ENCODE measurements at places on chromosomes 5 and 9.

DNA sequence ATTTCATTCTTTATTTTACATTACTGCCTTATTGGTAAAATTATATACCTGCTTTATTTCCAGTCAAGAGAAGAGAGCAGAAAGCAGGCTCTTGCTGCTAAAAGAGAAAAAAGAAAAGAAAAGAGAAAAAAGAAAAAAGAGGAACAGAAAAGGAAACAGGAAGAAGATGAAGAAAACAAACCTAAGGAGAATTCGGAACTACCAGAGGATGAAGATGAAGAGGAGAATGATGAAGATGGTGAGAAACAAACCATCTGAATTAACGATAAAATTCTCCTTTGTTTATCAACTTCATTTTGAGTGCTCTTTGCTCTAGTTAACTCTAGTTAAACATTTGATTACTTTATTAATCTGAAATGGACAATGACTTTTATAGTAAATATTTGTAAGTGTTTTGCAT lies 23.5 kb upstream of the EIF4EBP3 start:
- DNase-seq = no peak

DNA sequence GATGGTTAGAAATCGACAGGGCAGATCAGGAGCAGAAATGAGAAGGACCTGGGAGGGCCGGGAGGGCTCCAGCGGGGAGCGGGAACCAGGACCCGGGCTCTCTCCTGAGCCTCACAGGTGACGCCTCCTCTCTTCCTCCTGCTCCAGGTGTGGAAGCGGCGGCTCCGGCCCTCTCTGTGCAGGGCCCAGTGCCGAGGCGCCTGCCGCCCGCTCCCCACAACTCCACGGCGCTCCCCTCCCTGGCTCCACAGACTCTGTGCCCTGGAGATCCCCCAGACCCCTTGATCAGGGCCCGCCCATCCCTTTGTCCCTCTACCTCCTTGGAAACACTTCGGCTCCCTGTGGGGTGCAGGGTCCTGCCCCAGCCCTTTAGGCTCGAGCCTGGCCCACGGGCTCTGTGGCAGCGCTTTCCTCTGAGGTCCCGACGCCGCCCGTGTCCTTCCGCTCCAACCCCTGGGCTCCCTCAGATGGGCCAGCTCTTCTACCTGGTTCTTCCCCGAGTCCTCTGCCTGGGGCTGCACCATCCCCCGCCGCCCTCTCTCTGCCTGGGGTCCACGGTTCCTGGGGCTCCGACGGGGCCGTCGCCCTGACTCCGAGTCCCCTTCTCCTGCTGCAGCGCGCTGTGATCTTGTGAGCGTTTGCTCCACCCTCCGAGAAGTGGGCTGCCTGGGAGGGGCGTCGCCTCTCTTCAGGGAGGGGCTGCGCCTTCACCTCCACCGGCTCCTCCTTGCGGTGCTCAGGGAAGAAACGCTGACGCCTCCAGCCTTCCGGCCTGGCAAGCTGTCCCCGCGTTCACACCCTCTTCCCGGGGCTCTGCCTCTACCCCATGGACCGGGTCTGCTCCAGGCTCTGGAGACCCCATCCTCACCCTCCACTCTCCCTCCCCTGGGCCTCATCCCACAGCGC lies 22.4 kb upstream of the SLC6A3 start:
- no peak for DNase-seq

DNA sequence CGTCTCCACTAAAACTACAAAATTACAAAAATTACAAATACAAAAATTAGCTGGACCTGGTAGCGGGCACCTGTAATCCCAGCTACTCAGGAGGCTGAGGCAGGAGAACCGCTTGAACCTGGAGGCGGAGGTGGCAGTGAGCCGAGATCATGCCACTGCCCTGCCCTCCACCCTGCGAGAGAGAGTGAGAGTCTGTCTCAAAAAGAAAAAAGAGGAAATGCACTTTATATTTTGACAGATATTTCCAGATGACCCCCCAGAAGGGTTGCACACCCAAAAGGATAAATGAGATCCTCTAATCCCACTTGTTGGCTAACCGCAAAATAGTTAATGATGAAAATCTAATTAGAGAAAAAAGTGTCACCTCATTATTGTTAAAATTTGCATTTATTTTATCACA lies 2.2 kb downstream of the HSDL2 start:
- DNase-seq = no peak

DNA sequence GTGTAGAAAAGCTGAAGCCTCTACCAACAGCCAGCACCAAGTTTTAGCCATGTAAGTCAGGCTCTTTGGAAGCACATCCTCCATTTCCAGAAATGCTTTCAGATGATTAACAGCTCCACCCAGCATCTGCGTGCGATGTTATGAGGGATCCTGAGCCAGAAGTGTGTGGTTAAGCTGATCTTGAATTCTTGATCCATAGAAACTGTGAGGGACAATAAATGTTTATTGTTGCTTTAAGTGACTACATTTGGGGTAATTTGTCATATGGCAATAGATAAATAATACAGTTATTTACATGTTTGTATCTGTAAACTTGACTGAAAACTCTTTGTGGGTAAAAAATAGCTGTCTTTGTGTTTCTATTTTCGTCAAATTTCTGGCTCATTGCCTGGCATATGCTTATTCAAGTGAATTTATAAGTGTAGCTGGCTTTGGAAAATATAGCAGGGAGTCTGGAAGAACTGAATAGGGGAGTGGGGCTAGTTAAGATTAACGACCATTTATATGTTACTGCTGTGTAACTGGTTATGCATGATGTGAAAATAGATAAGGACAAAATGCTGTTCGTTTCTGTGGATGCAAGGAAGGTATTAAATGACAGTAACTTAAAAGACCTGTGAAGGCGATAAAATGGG lies 234.1 kb downstream of the LRRC70 start:
- DNase-seq = no peak

DNA sequence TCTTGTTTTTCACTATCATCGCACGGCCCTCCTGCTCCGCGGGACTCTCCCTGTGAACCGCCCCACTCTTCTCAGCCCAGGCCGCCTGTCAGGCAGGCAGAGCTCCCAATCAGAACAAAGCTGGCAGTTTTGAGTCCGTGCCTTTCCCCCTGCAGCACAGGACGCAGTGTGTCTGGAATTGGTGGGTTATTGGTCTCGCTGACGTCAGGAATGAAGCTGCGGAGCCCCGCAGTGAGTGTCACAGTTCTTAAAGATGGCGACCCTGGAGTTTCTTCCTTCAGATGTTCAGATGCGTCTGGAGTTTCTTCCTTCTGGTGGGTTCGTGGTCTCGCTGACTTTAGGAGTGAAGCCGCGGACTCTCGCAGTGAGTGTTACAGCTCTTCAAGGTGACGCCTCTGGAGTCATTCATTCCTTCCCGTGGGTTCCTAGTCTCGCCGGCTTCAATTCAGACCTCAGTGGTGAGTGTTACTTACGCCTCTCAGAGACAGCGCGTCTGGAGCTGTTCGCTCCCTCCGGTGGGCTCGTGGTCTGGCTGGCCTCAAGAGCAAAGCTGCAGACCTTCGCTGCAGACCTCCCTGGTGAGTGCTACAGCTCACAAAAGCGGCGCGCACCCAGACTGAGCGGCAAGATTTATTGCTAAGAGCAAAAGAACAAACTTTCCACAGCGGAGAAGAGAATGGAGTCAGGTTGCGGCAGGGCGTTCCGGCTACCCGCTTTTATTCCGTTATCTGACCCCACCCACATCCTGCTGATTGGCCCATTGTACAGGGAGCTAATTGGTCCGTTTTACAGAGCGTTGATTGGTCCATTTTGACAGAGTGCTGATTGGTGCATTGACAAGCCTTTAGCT lies 7.4 kb downstream of the ZDHHC11B start:
- no peak for DNase-seq

DNA sequence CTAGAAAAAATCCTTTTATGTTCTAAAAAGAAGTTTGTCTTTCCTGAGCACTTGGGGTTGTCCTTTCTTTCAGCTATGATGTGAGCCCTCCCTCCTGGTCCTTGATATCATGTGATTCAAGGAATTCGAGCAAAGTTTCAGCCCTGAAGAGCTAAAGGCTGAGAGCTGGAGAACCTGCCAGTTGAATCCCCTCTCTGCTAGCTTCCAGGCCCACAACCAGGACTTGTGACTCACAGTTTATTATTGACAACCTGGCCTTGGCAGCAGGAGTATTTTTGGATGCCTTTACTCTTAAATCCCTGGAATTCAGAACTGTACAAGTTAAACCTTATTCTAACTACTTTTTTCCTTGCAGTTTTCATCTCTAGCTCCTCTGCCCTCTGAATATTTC lies 182.8 kb downstream of the SPOCK1 start:
- no peak for DNase-seq

GRCh38 chr5:35870605-35871004 lies 13.9 kb downstream of the IL7R start:
- no peak for DNase-seq

DNA sequence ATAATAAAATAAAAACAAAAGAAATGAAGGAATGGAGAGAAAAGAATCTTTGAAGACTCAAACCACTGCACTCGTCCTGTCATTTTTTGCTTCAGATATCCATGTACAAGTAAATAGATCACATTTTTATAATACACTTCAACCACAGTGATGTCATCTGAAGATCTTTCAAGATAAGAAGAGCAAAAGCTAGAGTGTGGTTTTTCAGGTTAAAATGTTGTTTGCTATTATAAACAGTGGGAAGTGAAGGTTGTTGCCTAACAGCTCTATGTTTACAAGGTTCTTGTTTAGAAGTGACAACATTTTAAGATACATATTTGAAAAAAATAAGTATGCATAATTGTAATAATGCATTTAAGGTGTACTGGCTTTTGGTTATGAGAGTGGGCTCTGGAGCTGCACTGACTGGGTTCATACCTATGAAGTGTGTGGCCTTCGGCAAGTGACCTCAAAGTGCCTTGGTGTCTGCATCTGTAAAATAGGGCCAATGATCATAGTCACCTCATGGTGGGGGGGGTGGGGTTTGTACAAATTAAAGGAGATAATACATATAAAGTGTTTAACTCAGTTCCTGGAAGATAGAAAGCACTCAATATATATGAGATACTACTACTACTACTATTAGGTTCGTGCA lies 45.5 kb upstream of the IL7R start:
- DNase-seq = no peak

DNA sequence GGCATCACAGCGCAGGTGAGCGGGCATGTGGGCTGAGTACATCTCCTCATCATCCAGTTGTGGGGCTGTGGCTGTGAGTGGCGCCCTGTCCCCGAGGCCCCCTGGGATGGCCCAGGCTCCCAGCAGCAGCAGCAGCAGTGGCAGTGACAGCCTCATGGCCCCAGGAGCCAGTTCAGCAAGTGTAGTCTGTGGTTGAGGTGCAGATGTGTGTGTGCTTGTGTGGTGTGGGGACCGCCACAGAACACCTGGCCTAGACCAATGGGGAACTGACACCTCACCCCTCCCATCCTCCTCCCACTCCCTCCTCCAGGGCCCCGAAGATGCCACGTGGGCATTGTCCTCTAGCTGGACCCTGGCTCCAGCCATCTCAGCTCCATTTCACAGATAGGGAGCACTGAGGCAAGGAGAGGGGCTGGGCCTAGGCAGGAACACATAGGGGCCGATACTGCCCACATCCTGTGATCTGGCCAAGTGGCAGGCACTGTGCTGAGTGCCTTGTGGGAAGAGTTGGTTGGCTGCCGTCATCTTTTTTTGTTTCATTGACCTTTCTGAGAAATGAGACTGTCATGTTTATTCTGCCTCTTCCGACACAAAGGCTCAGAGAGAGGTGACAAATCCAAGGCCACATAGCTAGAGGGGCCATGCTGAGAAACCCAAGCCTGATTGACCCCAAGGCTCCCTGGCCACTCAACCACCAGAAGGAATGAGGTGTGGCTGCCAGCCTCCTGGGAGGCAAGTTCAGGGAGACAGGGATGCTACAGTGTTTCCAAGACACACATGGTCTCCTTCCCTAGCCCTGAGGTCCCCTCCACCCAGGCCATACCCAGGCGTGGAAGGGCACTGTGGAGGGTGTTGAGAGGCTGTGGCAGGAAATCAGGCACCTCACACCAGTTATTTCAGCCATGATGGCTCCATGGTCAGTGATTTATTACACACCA lies at the start of gene MZB1:
MZB1 (minus strand) TSS at position 213 of the 938 bp plus-strand sequence; CDS start at position 156, 57 bp downstream.
- peak; percentile 47 for DNase-seq

DNA sequence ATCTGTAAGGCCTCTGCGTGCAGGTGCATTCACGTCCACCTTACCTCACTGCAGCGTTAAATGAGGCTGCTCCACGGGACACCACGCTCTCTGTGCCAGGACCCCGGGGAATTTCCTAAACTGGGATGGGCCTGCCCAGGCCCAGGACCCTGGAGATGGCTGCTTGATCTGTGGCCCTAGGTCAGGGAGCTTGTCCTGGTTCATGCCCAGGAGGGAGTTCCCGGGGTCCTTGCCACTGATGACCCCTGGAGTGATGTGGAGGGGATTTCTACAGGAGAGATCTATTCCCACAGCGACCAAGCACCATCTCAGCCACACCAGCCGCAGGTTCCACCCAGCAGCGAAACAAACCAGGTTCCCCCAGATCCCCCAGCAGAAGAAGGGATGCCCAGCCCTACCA lies 3.5 kb downstream of the OR2V1 start:
- DNase-seq = no peak

DNA sequence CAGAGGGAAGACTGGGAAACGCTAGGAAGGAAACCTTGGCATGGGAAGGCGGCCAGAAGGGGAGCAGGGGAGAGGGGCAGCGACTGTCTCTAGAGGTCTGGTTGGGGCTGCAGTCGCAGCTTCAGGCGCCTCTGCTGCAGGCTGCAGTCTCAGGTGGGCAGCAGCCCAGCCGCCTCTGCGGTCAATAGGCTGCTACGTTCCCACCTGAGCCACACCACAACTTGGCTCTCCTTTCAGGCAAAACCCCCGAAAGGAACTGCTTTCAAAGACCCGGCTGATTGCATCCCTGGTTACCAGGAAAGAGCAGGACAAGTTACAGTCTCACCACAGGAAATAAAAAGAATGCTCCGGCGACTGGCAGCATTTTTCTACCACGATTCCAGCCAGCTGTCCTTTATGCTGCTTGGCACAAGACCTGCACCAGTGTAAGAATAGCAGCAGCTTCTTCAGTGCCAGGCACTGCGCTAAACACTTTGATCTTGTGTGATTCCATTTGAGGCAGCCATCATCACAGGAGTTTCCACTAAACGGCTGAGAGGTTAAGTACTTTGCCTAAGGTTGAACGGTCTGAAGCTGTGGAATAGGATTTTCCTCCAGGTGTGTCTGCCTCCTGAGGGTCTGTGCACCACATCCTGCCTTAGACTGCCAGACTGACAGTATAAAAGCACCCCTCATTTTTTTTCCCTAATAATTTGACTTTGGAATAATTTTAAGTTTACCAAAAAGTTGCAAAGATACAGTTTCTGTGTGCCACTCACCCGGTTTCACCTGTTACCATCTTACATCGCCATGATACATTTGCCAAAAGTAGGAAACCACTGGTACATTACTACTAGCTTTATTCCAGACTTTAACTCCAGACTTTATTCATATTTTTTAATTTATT lies 7.5 kb downstream of the RPS14 start:
- no peak for DNase-seq

- no peak for DNase-seq
Measured at GRCh38 chr5:97936231-97936630, 753.2 kb upstream of the RIOK2 start.

DNA sequence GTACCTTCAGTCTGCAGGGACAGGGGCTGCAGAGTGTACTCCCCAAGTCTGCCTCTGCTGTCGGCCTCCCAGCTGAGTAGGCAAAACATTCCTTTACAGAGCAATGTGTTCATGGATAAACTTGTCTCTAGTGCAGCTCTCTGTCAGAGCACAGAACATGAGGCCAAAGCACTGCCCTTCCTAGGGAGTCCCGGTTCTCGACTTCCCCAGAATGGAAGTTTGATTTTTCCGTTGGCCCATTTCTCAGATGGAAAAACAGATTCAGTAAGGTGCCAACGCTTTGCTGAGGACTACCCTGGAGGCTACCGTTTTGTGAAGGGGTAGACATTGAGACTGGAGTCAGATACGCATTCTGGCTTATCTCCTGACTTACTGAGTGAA lies 422 bp upstream of the TRIM32 start:
- DNase-seq = no peak

GRCh38 chr5:149223081-149223848 lies 48.4 kb upstream of the AFAP1L1 start:
- no peak for DNase-seq

GRCh38 chr5:164500856-164501255 lies 995.4 kb downstream of the MAT2B start:
- DNase-seq = no peak
